Stimulated activated CD8-positive, alpha-beta memory T cell treated with anti-CD3 and anti-CD28 coated beads, Interleukin-4, amount 100 ng/mL, for 1 hour (primary cell): ENCODE measurements at places on chromosomes 6 and 20.

GRCh38 chr20:11807054-11808048 lies 110.3 kb upstream of the BTBD3 start:
- DNase-seq, result no peak

GRCh38 chr20:51366155-51366886 lies 176.2 kb downstream of the NFATC2 start:
- DNase-seq, result no peak

- no peak for DNase-seq
Observed at GRCh38 chr6:110856296-110856695, 18.3 kb upstream of the AMD1 start.

- no peak for DNase-seq
Observed at GRCh38 chr20:53205046-53205445, 232.9 kb downstream of the TSHZ2 start.

DNA sequence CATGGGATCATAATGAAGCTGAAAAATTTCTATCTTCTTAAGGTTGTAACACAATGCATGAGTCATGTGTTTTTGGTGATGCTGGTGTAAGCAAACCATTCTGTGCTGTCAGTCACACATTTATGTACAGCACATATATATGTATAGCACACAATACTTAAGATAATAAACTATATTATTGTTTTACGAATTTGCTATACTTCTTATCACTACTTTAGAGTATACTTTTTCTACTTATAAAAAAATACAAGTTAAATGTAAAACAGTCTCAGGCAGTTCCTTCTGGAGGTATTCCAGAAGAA lies 920.1 kb upstream of the FLRT3 start:
- DNase-seq, result no peak

GRCh38 chr20:35472209-35472608 lies 16.8 kb downstream of the CEP250 start:
- DNase-seq, result no peak

DNA sequence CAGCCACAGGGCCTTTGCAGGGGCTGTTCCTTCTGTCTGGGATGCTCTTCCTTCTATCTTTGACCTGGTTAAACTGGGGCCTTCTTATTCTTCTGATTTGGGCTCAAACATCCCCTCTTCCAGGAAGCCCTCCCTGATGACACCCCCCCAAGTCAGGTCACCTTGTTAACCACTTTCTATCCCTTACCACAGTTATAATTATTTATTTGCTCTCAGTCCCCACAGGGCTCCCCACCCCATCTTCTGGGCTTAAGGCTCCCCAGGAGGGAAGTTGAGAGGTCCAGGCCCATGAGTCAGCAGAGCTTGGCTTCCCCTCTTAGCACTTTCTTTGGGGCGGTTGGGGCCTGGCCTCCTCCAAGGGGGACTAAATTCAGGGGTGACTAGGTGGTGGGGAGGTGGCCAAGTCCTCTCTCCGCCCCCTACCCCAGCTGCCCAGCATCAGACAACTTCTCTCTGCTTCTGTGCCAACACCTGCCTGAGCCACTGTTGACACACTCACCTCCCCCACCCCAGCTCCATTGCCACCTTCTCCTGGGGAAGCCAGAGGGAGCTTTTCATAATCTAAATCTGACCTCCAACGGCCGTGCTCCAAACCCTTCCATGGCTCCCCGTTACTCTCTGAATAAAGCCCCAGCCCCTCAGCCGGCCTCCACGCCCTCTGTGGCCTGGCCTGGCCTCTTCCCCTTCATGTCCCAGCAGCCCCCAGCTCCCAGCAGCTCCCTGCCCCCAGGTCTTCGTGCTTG lies 70.0 kb downstream of the CEBPB start:
- DNase-seq, result no peak

DNA sequence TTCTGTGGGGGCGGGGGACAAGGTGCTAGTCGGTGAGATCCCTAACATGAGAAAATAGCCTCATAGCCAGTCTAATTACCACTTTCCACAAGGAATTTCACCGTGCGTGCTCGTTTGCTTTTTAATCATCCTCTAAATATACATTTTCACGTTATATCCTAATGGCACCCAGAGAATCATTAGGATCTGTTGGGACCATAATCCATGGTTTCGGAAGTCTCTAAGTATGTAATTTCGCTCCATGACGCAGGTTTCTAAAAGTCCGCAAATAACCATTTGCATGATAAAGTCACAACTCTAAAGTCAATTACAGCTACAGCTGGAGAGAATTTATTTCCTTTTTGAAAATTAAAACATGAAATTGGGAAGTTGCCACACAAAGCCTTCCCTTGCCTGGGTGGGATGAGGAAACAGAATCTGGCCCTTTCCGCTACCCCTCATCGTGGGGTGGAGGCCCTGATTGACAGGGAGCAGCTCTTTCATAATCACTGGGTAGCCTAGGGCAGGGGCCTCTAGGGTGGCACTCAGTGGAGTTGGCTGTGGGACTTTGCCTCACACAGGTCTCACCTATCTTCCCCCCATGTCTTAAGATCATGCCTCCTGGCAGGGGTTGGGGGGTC lies 81.9 kb downstream of the LRFN2 start:
- DNase-seq, result no peak

DNA sequence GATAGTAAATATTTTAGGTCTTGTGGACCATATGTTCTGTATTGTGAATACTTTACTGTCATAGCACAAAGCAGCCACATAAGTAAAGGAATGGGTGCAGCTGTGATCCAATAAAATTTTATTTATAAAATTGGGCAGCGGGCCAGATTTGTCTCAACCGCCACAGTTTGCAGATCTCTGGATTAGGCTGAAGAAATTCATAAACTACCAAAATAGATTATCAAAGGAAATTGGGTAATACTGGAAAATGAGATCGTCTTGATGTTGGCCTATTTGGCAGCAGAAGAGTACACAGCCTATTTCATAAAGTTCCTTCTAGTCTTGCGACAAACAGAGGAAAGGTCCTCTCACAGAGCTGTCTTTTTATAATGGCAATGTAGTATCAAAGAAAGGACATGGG lies 69.8 kb downstream of the DZANK1 start:
- no peak for DNase-seq

GRCh38 chr6:37127961-37128862 lies 41.7 kb upstream of the PIM1 start:
- no peak for DNase-seq

- DNase-seq, result no peak
Observed at GRCh38 chr6:160088069-160088783, 33.4 kb upstream of the SLC22A1 start.

DNA sequence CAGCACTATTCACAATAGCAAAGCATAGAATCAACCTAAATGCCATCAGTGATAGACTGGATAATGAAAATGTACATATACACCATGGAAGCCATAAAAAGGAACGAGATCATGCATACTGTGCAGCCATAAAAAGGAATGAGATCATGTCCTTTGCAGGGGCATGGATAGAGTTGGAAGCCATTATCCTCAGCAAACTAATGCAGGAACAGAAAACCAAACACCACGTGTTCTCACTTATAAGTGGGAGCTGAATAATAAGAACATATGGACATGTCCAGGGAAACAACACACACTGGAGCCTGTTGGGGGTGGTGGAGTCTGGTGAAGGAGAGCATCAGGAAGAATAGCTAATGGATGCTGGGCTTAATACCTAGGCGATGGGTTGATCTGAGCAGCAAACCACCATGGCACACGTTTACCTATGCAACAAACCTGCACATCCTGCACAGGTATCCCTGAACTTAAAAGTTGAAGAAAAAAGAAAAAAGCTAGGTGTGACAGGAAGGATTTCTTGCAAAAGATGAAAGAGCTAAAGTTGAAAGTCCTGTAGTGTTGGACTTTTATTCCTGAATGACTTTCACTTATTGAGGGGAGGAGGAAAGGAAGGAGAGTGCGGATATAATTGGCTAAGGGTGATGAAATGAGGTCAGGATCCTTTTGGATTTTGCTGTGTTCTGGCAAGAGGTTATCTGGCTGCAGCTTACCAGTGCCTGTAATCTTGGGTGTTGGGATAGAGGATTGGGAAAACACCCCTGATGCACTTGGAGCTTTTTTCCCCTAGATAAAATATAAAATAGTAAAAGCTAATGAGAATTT lies 8.5 kb downstream of the TRMT11 start:
- DNase-seq, result no peak

DNA sequence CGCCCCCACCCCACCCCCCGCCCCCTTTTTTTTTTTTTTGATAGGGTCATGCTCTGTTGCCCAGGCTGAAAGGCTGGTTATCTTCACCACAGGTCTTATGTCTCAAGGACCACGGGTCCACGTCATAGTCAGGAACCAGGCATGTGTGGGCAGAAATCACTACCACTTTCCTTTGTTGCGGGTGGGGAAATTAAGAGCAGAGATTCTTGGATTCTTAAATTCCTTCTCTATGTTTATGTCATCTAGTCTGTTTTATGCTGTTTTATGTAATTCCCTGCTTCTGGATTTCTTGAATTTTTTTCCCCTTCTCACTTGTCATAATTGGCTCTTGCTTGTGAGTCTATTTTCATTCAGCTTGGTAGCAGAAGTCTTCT lies 25.8 kb upstream of the PLCG1 start:
- DNase-seq, result no peak
